Esophagus muscularis mucosa (tissue), 4 donors: ENCODE measurements at places on chromosomes 6 and 20. TPM values are rescaled to one million over a fixed set of nuclear protein-coding genes. Genes with fewer than 3 reads are reported as not detected.

GRCh38 chr6:22631091-22631490 lies 61.7 kb downstream of the HDGFL1 start:
- H3K27ac ChIP-seq: no peak overlapping the region
- no peaks in the 10 kb centered on the region for H3K27me3 ChIP-seq
- no peak overlapping the region for H3K4me3 ChIP-seq
- DNase-seq: no peak
- no peaks in the 10 kb centered on the region for H3K36me3 ChIP-seq

DNA sequence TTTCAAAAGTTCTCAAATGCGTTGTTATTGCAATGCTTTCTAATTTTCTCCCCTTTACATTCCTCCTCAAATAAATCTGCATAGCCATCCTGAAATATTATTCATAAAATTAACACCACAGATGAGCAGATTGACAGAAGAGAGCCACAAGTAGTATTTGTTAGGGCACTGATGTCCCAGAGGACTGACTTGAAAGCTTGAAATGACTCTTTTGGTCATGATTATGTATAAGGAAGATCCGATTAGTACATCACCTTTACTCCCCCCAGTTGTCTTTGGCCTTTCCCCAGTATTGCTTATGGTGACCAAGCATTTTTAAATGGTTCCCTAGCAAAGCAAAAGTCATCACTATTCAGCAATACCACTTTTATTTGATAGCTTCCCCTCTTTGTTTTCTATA lies 187.6 kb downstream of the ADAT2 start:
- no peak overlapping the region for H3K27ac ChIP-seq
- H3K4me1 ChIP-seq: peaks cover 5% of the 10 kb centered on the region
- no peaks in the 10 kb centered on the region for H3K27me3 ChIP-seq
- H3K36me3 ChIP-seq: no peaks in the 10 kb centered on the region
- no peak for DNase-seq

The TRMT11 gene
- 16.1 TPM for total RNA-seq

- H3K27me3 ChIP-seq: no peaks in the 10 kb centered on the region
- H3K4me3 ChIP-seq: no peak overlapping the region
- no peaks in the 10 kb centered on the region for H3K36me3 ChIP-seq
- peaks cover 43% of the 10 kb centered on the region for H3K4me1 ChIP-seq
- no peak for DNase-seq
These were observed 243.3 kb downstream of the NRN1 start for GRCh38 chr6:5763407-5763806.

The RUNX2 gene
- 1.6 TPM for total RNA-seq

GRCh38 chr6:42745083-42745639 lies 742 bp downstream of the TBCC start:
- peak overlapping the region; percentile 97 for H3K27ac ChIP-seq
- H3K36me3 ChIP-seq: no peaks in the 10 kb centered on the region
- peak overlapping the region; percentile 98 for H3K4me3 ChIP-seq
- peaks cover 37% of the 10 kb centered on the region for H3K4me1 ChIP-seq
- no peak for DNase-seq

The HAO1 gene
- not detected for total RNA-seq

DNA sequence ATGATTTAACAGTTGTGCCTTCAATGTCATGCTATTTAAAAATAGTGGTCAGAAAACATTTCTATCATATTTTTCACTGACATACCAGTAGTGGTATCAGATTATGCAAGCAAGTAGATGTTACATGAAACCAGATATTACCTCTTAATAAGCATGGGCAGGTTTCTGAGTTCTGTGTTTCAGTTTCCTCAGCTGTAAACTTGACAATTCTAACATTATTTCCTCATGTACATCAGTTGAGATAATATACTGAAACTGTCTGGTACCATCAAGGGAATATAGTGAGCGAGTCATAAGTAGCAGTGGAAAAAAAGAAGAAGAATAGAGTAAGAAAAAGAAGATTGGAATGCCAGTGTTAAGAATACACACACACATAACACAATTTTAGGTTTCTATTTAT lies 477.9 kb upstream of the MANEA start:
- no peak for DNase-seq
- no peak overlapping the region for H3K4me3 ChIP-seq
- H3K27me3 ChIP-seq: no peaks in the 10 kb centered on the region
- H3K4me1 ChIP-seq: no peaks in the 10 kb centered on the region
- H3K36me3 ChIP-seq: no peaks in the 10 kb centered on the region

DNA sequence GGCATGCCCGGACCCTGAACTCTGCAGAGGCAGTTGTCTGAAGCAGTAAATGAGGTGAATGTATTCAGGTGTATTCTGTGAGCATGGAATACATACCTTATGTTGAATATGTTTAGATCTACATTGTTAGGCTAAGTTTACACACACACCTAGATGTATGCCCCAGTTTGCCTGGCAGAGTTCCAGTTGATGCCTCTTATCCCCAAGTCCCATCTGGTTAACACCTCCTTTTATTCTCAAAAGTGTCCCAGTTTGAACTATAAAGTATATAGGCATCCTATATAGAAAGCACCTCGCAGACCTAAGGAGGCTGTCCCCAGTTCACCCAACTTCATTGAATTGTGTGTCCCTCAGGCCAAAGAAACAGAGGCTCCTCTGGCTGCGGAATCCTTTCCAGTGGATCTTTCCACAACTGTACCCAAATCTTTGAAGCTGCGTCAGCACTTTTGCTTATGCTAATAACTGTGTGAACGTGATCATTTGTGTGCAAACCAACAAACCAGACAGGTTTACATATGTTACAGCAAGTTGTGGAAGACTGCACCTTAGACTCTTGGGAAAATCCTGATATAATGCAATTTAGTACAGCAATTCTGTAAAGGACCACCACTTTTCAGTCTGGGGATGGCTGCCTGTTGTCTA lies 4.8 kb upstream of the DHX35 start:
- H3K4me3 ChIP-seq: no peak overlapping the region
- no peak overlapping the region for H3K27ac ChIP-seq
- no peaks in the 10 kb centered on the region for H3K36me3 ChIP-seq
- no peak for DNase-seq

- DNase-seq: no peak
- H3K4me3 ChIP-seq: no peak overlapping the region
- no peaks in the 10 kb centered on the region for H3K27me3 ChIP-seq
These were observed 3.3 kb upstream of the PGK2 start for GRCh38 chr6:49790341-49790740.

- no peak overlapping the region for H3K4me3 ChIP-seq
- no peaks in the 10 kb centered on the region for H3K27me3 ChIP-seq
- H3K27ac ChIP-seq: no peak overlapping the region
- H3K4me1 ChIP-seq: no peaks in the 10 kb centered on the region
- no peak for DNase-seq
These were observed 287.2 kb downstream of the QKI start for GRCh38 chr6:163701762-163702161.

GRCh38 chr6:15326067-15326614 lies 80.3 kb downstream of the JARID2 start:
- no peak for DNase-seq
- no peaks in the 10 kb centered on the region for H3K27me3 ChIP-seq
- H3K4me1 ChIP-seq: peaks cover 55% of the 10 kb centered on the region
- H3K36me3 ChIP-seq: no peaks in the 10 kb centered on the region
- no peak overlapping the region for H3K4me3 ChIP-seq

GRCh38 chr20:48708630-48709029 lies 119.2 kb downstream of the PREX1 start:
- no peak overlapping the region for H3K27ac ChIP-seq
- H3K4me1 ChIP-seq: peaks cover 28% of the 10 kb centered on the region
- no peaks in the 10 kb centered on the region for H3K27me3 ChIP-seq
- DNase-seq: no peak
- no peaks in the 10 kb centered on the region for H3K36me3 ChIP-seq
- no peak overlapping the region for H3K4me3 ChIP-seq

The CEP250 gene
- total RNA-seq: 20.3 TPM

GRCh38 chr20:47743671-47744070 lies 41.6 kb downstream of the SULF2 start:
- no peaks in the 10 kb centered on the region for H3K27me3 ChIP-seq
- H3K27ac ChIP-seq: no peak overlapping the region
- DNase-seq: no peak

DNA sequence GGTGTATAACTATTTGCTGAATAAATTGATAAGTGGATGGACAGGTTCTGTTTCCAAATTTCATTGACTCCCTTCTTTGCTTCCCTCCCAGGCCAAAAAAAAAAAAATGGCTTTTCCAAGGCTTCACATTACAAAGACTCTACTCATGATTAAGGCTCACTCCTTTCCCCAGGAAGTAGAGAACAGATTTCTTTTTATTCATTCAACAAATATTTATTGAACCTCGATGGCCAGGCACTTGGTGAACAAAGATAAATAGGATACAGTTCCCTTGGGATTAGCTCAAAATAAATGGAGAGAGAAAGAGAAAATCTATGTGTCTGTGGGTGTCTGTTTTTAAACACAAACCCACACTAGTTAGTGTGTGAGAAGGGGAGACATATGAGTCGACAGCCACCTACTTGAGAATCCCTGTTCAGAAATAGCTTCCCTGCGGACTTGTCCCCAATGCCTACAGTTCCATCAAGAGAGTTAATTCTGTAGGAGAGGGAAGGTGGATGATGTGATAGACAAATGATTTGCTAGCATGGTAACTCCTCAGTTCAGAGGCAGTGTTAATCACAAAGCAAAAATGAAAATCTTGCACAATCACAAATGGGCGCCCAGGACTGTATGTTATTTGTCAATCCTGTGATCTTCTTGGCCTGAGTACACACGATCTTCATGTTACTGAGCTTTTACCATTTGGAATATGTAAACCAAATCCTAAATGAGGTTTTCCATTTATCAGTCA lies 20.3 kb downstream of the TRAF3IP2 start:
- H3K27me3 ChIP-seq: no peaks in the 10 kb centered on the region
- no peak for DNase-seq
- H3K4me3 ChIP-seq: no peak overlapping the region
- H3K27ac ChIP-seq: peak overlapping the region; percentile 48

GRCh38 chr6:169894377-169894960 lies 143.0 kb downstream of the ERMARD start:
- no peak overlapping the region for H3K27ac ChIP-seq
- H3K36me3 ChIP-seq: no peaks in the 10 kb centered on the region
- H3K4me1 ChIP-seq: peaks cover 8% of the 10 kb centered on the region
- no peak overlapping the region for H3K4me3 ChIP-seq
- no peaks in the 10 kb centered on the region for H3K27me3 ChIP-seq
- no peak for DNase-seq

The BEND6 gene
- total RNA-seq: 1.7 TPM

- DNase-seq: no peak
- no peaks in the 10 kb centered on the region for H3K27me3 ChIP-seq
- peaks cover 12% of the 10 kb centered on the region for H3K4me1 ChIP-seq
- no peak overlapping the region for H3K27ac ChIP-seq
- no peak overlapping the region for H3K4me3 ChIP-seq
- H3K36me3 ChIP-seq: no peaks in the 10 kb centered on the region
These were observed 155.6 kb downstream of the FOXC1 start for GRCh38 chr6:1765160-1765903.

The FLOT1 gene
- 183 TPM for total RNA-seq

DNA sequence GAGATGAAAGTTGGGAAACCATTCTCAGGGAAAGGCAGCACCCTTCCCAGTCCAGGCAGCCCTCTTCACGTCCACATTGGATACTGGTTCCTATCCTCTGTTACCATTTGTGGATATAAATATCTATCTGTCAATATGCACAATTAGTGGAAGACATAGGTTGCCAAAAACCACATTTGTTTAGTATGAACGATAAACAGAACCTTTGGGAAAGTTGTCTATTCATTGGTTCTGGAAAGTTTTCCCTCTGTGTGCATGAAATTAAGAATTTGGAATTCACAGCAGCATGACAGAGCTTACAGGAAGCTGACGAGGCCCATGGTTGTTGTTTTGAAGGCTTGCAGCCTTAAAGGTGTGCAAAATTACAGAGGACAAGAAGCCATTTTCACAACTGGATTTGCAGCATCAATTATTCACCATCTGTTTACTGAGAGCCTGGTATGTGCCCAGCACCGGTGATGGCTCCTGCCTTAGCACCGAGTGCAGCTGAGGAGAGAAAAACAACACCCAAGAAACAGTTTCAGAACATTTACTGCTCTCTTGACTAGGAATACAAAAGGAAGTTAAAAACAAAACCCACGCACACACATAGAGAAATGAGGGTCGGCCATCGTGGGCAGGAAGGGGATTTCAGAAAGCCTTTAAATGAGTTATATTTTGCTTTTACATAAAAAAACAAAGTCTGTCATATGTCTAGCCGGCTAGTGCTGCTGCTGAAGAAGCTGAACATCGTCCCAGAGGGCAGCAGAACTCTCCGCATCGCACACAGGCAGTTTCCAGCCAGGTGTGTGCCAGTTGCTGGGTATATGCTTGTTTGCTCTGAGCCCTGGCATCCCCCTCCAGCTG lies 319.6 kb downstream of the FARS2 start:
- H3K4me3 ChIP-seq: no peak overlapping the region
- H3K4me1 ChIP-seq: no peaks in the 10 kb centered on the region
- no peak for DNase-seq

The KIF6 gene
- 0.83 TPM for total RNA-seq

- H3K27ac ChIP-seq: no peak overlapping the region
- H3K27me3 ChIP-seq: no peaks in the 10 kb centered on the region
- no peak overlapping the region for H3K4me3 ChIP-seq
- DNase-seq: no peak
- no peaks in the 10 kb centered on the region for H3K36me3 ChIP-seq
These were observed 4.5 kb downstream of the HIVEP2 start for GRCh38 chr6:142940487-142940886.

DNA sequence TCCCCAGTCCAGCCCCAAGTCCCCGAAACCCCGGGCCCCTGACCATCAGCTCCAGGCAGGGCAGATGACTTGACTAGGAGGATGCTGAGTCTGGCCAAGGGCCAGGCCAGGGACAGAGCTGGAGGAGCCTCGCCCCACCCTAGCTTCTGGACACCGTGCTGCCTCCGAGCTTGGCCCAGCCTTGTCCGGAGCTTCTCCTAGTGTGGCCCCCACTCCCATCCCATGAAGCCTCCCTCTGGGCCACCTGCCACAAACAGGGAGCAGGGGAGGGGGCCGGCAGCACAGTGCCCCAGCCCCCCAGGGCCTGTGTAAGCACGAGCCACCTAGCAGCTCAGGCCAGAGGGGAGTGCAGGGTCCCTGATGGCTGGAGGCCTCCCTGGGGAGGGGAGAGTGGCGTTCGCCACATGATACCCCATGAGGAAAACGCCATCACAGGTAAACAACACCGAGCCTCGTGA lies 5.3 kb downstream of the EEF1A2 start:
- peaks cover 81% of the 10 kb centered on the region for H3K27me3 ChIP-seq
- H3K4me1 ChIP-seq: peaks cover 31% of the 10 kb centered on the region
- no peaks in the 10 kb centered on the region for H3K36me3 ChIP-seq
- H3K27ac ChIP-seq: no peak overlapping the region
- DNase-seq: no peak
